ENCODE measurements at places on chromosomes 3 and 15.

GRCh38 chr3:34571714-34572113 is 773.3 kb downstream of the PDCD6IP start:
- no peak for DNase-seq

DNA sequence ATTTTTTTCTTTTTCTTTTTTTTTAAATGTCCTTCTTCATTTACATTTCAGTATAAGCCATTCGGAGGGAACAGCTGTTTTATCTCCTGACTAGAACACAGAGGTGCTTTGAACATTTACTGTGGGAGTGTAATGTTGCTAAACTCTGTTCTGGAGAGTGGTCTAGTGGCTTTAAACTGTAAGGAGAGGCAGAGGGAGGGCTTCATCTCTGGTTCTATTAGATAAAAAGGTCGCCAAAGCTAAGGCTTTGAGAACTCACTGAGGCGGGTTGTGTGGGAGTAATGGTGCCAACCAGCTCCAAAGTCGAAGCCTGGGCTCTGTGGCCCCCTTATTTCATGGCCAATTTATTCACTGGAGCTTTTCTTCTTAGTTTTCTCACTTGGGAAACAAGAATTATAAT is 133.2 kb downstream of the ANXA2 start:
- DNase-seq = no peak

DNA sequence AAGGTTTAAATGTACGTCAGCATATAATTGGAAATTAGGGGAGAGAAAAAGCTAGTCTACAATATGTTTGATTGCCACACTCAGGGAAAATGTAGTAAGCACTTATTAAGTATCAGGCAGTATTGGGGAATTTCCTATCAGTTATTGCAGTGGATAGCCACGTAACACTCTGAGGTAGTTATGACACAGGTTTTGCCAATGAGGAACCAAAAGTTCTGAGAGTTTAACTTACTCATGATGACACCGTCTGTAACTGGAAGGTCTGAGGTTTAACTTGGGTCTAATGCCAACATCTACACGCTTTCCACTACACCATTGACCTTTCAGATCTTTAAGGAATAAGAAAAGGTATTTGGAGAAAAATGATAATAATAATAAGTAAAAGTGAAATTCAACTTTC is 89.5 kb downstream of the ZMAT3 start:
- DNase-seq = peak; percentile 57

GRCh38 chr3:146469150-146470017 is at the start of gene PLSCR2:
Gene PLSCR2 (minus strand): TSS chr3:146469561. CDS start chr3:146459904, 9,657 bp downstream.
- peak; percentile 43 for DNase-seq

DNA sequence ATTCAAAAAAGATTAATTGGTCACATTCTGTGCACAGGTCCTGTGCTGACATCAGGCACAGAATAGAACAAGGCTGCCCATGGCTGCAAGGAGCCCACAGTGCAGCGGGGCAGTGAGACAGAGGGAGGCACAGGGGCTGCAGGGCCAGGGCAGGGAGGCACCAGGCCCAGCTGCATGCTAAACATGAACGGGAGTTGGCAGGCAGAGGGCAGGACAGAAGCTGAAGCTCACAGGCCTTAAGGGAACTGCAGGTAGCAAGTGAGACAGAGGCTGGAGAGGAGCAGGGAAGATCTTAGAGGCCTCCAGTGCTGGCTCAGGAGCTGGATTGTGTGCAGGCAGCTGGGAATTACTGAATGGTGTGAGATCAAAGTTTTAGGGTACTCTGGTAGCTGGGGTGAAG is 26.2 kb downstream of the IDH3A start:
- DNase-seq = no peak

GRCh38 chr3:129572603-129573002 is 29.6 kb downstream of the H1-8 start:
- no peak for DNase-seq

DNA sequence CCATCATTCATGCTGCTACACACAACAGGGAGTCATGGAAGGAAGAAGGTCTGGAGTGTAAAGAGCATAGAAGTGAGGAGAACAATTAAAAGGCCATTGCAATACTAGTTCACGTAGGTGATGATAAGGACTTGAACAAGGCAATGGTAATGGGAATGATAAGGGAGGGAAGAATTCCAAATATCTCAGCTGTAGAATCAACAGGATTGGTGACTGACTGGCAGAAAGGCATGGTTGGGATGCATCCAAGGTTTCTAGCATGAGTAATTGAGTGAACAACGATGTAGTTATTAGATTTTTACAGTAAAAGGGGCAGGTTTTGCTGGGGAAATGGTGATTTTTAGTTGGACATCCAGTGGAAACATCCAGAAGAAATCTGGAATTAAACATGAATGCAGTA is 2.4 kb upstream of the SEC62 start:
- DNase-seq = no peak

- DNase-seq = no peak
Measured at GRCh38 chr3:81462921-81463320, 298.5 kb downstream of the GBE1 start.

DNA sequence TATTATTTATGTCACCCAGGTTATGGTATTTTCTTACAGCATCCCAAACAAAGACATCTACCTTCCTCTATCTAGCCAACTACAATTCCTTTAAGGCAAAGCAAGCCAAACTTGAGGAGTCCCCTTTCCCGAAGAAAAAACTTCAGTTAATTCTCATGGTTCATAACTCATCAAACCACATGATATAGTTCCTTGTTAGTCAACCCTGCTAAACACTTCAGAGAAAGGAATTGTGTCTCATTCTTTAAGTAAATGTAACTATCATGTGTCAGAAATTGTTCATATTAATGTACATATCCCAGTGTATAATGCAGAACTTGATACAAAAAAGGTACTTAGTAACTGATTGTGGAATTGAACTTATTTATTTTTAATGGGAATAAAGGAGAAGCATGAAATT is 44.4 kb downstream of the ST3GAL6 start:
- peak; percentile 74 for DNase-seq

DNA sequence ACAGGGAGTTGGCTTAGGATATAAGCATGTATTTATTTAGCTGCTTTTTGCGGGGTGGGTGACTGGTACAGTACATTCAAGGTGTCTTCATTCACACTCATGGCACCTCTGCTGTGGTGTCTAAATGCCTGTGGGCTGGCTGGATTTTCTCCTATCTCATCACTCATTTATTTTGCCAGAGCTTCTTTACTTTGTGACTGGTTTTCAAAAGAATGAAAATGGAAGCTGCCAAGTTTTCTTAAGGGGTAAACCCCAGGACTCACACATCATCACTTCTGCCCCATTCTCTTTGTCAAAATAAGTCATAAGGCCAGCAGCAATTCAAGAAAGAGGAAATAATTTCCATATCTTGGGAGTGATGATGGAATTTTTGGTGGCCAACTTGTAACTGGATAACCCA is 493.4 kb upstream of the ALCAM start:
- no peak for DNase-seq

DNA sequence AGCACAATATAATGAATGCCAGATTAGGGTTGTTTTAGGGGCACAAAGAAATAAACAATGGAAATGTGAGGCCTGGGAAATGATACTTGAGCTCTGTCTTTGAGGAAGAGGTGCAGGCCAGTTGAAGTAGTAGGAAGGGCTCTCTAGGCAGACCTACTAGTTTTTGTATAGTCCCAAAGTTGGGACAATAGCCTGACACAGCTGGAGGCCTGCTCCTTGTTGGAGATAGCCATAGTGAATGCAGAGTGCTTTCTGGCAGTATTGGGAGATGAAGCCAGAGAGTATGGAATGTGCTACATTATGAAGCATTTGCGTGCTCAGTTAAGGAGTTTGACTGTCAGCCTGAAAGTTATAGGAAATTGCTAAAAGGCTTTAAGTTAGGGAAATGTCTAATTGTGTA is 251.2 kb upstream of the ZPLD1 start:
- DNase-seq = no peak

DNA sequence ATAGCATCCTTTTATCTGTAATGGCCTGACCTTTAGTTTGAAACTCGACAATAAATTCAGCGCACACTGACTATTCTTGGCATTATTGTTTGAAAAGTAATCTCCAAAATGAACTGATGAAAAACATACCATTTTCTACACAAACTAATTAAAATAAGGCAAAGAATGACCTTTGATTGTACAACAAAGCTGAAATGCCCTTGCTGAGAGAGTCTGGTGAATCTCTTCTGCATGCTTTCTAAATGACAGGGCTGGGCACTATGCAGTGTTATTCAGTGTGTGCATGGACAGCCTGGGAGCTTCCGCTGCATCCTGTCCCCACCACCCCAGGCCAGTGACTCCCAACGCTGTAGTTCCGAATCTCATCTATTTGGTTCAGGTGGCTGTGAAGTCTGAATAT is 530.8 kb downstream of the FOXP1 start:
- no peak for DNase-seq

GRCh38 chr15:83077491-83078230 is 10.6 kb upstream of the BTBD1 start:
- no peak for DNase-seq

DNA sequence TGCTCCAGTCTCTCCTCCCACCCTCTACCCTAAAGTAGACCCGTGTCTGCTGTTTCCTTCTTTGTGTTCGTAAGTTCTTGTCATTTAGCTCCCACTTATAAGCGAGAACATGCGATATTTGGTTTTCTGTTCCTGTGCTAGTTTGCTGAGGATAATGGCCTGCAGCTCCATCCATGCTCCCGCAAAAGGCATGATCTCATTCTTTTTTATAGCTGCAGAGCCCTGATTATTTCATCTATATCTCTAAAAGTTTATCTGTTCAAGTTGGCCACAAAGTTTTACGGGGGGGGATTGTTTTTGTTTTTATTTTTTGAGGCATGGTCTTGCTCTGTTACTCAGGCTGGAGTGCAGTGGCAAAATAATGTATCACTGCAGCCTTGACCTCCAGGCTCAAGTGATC is 4.4 kb upstream of the NEO1 start:
- no peak for DNase-seq

GRCh38 chr3:160622263-160623045 is 54.5 kb upstream of the ARL14 start:
- DNase-seq = no peak
